Activated CD8-positive, alpha-beta T cell treated with anti-CD3 and anti-CD28 coated beads, Interleukin-2, amount 10 ng/mL, durations not matched to agents 7 days and 5 days (primary cell): ENCODE measurements at places on chromosomes 7 and 10.
A peak's percentile ranks its signal among the peaks of the same experiment; 100 is the strongest.

GRCh38 chr7:94389381-94389780 lies 5.3 kb upstream of the COL1A2 start:
- DNase-seq, result no peak

GRCh38 chr10:22486431-22486830 lies 141.1 kb downstream of the SPAG6 start:
- no peak for DNase-seq

DNA sequence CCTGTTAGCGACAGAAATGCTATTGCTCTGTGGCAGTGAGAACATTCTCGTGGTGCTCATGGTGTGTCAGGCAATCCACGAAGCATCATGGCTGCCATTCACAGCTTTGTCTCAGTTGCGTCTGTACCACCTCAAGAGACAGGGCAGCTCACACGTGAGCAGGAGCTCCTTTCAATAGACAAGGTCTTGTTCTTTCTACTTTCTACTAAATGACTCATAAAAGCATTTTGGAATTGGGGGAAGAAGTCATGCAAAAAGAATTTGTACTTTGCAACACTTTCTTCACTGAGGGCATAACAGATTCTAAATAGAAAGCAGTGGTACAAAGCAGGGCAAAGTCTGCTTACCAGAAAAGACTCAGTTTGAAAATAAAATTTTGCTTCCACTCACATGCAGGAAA lies 638.5 kb downstream of the PHTF2 start:
- no peak for DNase-seq

- peak; percentile 22 for DNase-seq
Observed at GRCh38 chr7:1987084-1987535, 245.6 kb downstream of the MAD1L1 start.

GRCh38 chr7:24821045-24821753 lies 63.9 kb upstream of the GSDME start:
- peak; percentile 91 for DNase-seq

DNA sequence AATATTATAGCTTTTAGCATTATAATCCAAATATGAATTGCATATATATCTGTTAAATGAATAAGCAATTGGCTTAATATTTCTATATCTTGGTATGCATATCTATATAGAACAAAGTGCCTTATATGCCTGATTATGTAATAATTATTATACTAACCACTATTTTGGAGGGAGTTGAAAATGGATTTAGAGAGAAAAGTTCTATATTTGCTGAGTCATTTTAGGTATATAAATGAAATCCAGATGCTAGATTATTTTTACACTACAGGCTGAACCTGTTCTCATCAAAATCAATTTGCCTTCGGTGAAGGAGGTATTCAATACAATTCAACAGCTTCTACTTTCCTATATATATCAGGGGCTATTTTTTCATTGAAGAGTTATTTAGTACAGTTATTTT lies 276.4 kb downstream of the PCLO start:
- DNase-seq, result no peak

- peak; percentile 14 for DNase-seq
Observed at GRCh38 chr10:12504628-12505027, 155.3 kb downstream of the CAMK1D start.

GRCh38 chr7:83271212-83272099 lies 108.8 kb upstream of the PCLO start:
- DNase-seq, result no peak

DNA sequence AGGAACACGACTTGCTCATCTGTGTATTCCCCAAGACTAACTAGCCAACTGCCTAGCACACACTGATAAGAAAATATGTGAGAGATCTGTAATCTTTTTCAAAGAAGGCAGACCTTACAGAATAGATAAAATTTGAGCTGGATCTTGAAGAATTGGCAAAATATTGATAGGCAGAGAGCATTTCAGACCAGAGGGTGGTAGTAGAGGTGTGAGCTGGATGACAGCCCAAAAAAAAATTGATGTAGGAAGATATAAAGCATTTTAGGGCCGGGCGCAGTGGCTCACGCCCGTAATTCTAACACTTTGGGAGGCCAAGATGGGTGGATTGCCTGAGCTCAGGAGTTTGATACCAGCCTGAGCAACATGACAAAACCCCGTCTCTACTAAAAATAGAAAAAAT lies 1.2 kb upstream of the ZNF746 start:
- DNase-seq, result no peak

DNA sequence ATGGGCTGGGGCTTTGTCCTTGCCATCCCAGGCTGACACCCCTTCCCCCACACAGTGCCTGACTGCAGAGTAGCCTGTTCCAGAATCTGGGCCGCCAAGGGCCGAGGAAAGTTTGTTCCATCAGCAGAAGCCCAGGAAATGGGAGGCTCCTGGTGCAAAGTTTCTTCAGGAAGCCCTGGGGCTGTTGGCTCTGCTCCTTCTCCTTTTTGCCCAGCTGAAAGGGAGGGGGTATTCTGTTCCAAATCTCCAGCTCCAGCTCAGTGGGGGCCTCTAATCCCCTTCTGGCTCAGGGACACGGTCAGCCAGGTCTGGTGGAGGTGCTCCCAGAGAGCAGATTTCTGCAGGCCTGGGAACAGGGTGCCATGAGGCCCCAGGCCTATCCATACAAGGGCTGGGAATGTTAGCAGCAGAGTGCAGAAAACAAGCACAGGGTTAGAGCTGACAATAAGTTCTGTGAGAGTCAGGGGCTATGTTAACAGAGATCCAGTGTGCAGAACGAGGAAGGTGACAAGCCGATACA lies 399.5 kb downstream of the RPS24 start:
- no peak for DNase-seq

DNA sequence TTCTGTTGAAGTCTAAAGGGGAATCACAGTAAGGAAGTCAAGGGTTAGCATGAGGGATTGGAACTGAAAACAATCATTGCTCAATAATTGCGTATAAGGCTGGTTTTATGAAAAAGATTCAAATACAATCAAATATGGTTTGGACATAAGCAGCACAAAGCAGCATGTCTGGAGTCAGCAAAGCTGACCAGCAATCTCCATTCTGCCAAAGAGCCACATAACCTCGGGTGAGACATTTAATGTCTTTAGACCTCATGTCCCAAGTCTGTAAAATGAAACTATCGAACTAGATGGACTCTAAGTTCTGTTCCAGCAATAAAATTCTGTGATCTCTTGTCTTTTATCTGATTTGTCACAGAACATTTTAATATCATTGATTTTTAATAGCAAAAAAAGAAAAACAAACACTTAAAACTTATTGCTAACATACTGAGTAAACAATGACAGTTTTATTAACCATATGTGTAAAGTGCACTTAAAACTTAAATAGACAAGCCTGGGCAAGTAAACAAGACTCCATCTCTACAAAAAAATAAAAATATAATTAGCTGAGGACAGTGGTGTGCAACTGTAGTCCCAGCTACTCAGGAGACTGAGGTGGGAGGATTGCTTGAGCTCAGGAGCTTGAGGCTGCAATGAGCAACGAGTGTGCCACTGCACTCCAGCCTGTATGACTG lies 217.0 kb downstream of the MAGI2 start:
- DNase-seq, result no peak

GRCh38 chr10:97849687-97850402 lies at the start of gene GOLGA7B:
Gene GOLGA7B (plus strand): TSS chr10:97849843. CDS start chr10:97850304, 461 bp downstream.
- peak; percentile 80 for DNase-seq

- no peak for DNase-seq
Observed at GRCh38 chr7:94054130-94054529, 50.0 kb upstream of the BET1 start.

DNA sequence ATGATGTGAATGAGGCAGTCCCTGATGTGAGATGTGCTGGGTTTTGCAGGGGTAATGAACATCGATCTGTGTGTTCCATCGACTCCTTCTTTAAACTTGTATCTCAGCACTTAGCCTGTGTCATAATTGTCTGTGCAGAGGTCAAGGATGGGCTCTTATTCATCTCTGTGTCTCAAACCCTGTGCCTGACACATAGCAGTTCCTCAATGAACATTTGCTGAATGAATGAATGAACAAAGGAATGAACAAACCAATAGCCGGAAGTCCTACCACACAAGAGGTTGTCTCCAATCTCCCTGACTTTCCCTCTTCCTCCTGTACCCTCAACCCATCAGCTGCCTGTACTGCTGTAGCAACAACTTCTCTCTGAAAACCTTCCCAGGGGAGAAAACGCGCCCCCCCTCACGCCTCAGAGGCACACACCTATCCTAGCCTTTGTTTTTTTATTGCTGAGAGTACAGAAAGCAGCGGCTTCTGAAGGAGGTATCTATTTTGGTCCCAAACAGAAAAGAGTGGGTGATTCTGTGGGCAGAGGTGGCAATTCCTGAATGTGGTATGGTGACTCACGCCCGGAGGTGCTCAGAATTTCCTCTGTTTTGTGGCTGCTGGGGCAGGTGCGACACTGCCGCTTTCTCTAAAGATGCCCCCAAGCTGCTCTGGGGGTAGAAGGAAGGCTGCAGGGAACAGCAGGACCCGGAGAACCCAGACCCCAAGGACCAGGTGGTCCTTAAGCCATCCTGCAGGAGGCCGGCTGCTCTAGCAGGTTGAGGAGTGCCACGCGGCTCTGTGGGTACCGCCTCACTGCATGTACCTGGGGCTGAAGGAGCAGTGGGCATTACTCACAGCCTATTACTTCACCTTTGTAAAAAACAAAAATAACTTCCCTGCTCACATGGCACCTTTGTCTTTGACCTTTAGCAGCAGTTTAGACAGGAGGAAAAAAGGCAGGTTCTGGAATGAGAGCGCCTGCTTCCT lies 9.6 kb downstream of the IL2RA start:
- DNase-seq, result peak; percentile 82

DNA sequence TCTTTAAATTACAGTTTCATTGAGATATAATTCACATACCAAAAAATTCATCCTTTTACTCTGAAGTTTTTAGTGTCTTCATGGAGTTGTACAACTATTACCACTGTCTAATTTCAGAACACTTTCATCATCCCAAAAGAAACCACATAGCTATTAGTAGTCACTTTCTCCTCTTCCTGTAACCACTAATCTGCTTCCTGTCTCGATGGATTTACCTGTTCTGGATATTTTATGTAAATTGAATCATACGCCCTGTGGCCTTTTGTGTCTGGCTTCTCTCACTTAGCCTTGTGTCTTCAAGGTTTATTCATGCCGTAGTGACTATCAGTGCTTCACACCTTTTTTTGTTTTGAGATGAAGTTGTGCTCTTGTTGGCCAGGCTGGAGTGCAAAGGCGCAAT lies 135.5 kb downstream of the DOCK1 start:
- no peak for DNase-seq

DNA sequence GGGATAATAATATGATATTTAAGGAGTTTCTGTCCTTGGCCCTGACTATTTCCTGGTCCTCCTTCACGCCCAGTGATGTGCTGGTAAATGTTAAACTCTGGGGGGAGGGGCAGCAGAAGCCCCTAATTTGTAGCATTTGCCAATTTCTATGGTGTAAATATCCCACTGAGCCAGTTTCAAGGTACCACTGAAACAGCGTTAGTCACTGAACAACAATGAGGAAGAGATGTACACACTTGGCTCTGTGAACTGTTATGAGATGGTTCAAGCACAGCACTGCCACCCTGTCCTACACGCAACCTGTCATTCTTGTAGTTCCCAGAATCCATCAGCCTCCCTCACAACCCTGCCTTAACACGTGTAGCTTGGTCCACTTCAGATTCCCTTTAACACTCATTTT lies 39.8 kb downstream of the MET start:
- DNase-seq, result no peak

GRCh38 chr7:137980308-137980707 lies 21.6 kb downstream of the CREB3L2 start:
- no peak for DNase-seq

DNA sequence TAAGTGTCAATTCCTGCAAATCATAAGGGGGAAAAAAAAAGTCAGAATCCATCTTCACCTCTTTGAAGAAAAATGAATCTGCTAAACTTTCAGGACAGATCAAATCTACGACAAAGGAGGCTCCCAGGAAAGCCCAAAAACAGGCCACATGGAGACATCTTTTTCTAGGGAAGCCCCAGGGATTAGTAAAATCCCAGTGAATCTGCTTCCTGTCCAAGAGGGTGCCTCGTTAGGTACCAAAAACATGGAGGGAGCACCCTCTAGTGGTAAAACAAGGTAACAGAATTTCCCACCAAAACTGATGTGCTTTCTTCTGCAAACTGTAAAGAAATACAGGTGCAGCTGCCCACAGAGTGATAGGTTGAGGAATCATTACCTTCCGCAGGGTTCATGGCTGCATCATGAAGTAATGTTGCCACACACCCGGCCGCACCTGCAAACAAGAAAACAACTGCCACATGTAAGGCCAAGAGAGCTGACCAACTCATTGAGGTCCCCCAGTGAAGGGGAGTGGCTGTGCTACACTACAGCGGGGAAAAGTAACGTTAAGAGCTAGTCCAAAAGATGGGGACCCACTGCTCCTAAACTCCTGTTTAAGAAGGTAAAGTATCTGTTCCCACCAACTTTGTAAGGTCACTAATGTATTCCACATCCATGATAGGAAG lies 7.9 kb downstream of the SLC25A28 start:
- DNase-seq, result peak; percentile 55
